ENCODE measurements at places on chromosomes 12 and 14.

- DNase-seq: no peak
Measured at GRCh38 chr14:85016496-85016895, 513.4 kb upstream of the FLRT2 start.

- DNase-seq: no peak
Measured at GRCh38 chr12:107066691-107067090, 26.7 kb downstream of the CRY1 start.

DNA sequence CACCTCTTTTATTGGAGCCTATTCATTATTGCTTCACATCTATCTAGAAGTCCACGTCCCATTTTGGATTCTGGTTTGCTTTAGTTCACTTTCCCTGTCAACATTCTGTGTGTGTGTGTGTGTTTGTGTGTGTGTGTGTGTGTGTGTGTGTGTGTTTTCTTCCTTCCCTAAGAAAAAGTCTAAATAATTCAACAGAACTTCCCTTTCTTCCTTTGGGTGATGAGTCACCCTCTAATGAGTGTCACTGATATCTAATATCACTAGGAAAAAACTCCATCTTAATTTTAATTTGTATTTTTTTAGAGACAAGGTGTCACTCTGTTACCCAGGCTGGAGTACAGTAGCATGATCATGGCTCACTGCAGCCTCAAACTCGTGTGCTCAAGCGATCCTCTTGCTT, 234.2 kb downstream of the TTC8 start:
- no peak for DNase-seq

GRCh38 chr12:86233126-86233525, 23.1 kb downstream of the MGAT4C start:
- no peak for DNase-seq

GRCh38 chr12:31715283-31715825, 13.5 kb downstream of the AMN1 start:
- peak; percentile 52 for DNase-seq

GRCh38 chr12:120528861-120529525, at the start of gene COQ5:
Gene COQ5, minus strand, starts transcription at chr12:120529158. Its CDS starts 17 bp downstream, at chr12:120529141.
- peak; percentile 95 for DNase-seq

Measured in Ammon's horn (tissue), 1 donor.